Upper lobe of right lung (tissue), 1 donor: ENCODE measurements at places on chromosomes 1 and 21. TPM values are rescaled to one million over a fixed set of nuclear protein-coding genes. Genes with fewer than 3 reads are reported as not detected.
A peak's percentile ranks its signal among the peaks of the same experiment; 100 is the strongest.

PITHD1 gene
- total RNA-seq: 46.5 TPM

NTMT2 gene
- not detected for total RNA-seq

SLFNL1 gene
- 2.8 TPM for total RNA-seq

CFHR1 gene
- total RNA-seq: not detected

ADAMTS5 gene
- total RNA-seq: 3.2 TPM

CELA2B gene
- total RNA-seq: not detected

NPHS2 gene
- not detected for total RNA-seq

AIRE gene
- not detected for total RNA-seq

SLC16A1 gene
- 8.6 TPM for total RNA-seq

PTPN7 gene
- total RNA-seq: 7.3 TPM

ARHGEF2 gene
- 220 TPM for total RNA-seq

AQP10 gene
- 0.64 TPM for total RNA-seq

DNA sequence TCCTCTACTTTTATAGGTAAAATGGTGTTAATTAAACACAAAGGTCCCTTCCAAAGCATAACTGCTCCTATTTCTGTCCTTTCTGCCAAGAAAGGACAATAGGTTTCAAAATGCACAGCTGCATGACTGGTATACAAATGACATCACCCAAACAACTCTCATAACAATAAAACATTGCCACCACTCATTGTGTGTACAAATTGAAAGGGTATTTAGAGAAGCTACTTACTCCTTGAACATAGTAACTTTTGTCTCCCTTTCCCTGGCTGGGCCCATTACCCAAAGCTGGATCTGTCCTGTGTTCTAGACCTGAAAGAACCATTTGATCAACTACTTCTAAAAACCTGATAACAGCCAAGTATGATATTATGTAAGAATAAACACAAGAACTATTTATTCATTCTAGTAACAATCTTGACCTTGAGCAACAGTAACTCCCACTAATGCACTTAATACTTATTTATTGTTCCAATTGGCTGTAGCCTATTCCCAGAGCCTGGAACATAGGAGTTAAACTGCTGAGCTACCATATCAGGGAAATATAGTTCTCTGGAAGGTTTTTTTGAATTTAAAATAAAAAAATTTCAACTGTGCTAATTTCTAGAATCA is 38.2 kb downstream of the TTLL7 start:
- H3K27me3 ChIP-seq: no peaks in the 10 kb centered on the region
- H3K27ac ChIP-seq: no peak overlapping the region
- H3K36me3 ChIP-seq: no peaks in the 10 kb centered on the region
- H3K4me3 ChIP-seq: no peak overlapping the region
- H3K4me1 ChIP-seq: no peaks in the 10 kb centered on the region

DNA sequence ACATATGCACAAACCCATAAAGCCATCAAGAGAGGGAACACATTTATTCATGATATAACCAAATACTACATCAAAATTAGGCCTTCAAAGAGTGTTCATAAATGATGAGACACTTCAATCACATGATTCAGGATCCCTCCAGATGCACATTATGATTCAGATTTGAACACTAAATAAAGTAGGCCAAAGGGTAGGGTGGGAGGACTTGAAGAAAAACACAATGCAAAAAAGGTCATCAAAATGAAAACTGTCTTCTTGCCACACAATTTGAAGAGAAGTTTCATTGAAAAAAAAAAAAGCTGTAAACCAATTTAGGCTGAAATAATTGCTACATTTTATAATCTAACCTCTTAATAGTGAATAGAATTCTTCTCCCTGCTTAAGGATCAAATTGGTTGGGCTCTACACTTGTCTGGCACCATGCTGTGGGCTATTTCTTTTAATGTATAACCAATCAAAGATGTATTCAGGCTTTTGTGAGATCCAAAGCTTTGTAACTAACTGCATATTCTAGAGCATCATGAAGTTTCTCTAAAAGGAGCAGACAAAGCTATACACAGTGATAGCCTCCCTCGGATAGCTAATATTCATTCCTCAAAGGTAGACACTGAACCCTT is 58.1 kb downstream of the ZSWIM5 start:
- no peak overlapping the region for H3K4me3 ChIP-seq
- no peaks in the 10 kb centered on the region for H3K36me3 ChIP-seq
- no peaks in the 10 kb centered on the region for H3K27me3 ChIP-seq
- no peak for DNase-seq

DNA sequence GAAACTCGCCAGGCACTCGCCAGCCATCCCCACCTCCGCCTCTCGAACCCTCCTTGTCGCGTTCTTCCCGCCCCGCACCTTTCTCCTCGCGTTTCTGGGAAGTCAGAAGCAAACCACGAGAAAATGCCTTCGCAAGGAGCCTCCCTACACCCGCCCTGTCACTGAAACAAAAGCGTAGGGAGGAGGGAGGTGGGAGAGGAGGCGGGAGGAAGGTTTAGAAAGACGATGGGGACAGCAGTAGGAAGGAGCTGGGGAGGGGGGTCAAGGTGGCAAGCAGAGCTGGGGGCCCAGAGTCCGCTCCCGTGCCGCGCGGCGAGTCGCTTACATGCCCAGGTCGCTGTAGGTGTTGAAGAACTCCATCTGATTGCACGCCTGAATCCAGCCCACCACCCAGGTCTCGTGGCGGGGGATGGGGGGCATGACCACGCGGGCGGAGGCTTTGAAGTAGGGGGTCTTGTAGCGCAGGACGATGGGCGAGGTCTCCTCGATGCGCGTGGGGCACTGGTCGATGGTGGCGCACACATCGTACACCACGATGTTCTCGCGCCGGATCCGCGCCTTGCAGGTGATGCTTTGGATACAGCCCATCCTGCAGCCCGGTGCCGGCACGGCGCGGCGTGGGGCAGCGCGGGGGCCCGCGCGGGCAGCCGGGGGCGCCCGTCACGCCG is 1.0 kb downstream of the FAM78B start:
- H3K27me3 ChIP-seq: no peaks in the 10 kb centered on the region
- peak overlapping the region; percentile 61 for H3K4me3 ChIP-seq
- DNase-seq: no peak
- H3K4me1 ChIP-seq: peaks cover 14% of the 10 kb centered on the region
- H3K27ac ChIP-seq: no peak overlapping the region
- no peaks in the 10 kb centered on the region for H3K36me3 ChIP-seq

- H3K4me3 ChIP-seq: no peak overlapping the region
- no peaks in the 10 kb centered on the region for H3K4me1 ChIP-seq
- no peaks in the 10 kb centered on the region for H3K27me3 ChIP-seq
- DNase-seq: no peak
- H3K36me3 ChIP-seq: no peaks in the 10 kb centered on the region
- no peak overlapping the region for H3K27ac ChIP-seq
Observed at GRCh38 chr1:212968368-212968863, 18.1 kb downstream of the VASH2 start.

GRCh38 chr1:242017580-242018233 is 18.8 kb upstream of the MAP1LC3C start:
- H3K27ac ChIP-seq: no peak overlapping the region
- H3K4me1 ChIP-seq: no peaks in the 10 kb centered on the region
- no peak for DNase-seq
- no peaks in the 10 kb centered on the region for H3K36me3 ChIP-seq
- H3K27me3 ChIP-seq: no peaks in the 10 kb centered on the region

DNA sequence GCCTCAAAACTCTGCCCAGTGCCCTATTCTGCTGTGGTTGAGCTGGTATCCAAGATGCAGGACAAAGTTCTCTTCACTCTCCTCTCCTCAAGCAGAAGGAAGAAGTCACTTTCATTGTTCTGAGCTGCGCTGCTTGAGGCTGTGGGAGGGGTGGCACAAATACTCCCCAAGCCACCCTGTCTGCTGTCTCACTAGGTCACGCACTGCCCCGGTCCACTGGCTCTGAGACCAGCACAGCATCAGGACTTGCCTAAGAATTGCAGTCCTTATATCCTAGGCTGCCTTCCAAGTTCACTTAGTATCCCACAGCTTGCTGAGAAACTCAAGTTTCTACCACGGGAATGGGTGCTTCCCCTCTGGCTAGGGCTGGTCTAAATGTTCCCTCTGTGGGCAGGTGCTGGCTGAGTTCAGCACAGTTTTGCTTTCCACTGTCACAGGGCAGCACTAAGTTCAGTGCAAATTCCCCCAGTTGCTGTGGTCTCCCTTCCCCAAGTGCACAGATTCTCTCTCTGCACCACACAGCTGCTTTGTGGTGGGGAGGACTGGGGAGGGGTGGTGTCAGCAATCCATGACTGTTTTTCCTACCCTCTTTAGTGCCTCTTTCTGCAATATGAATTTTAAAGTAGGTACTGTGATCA is 32.4 kb downstream of the SLC9C2 start:
- no peaks in the 10 kb centered on the region for H3K36me3 ChIP-seq
- no peaks in the 10 kb centered on the region for H3K27me3 ChIP-seq
- H3K4me1 ChIP-seq: no peaks in the 10 kb centered on the region
- no peak overlapping the region for H3K27ac ChIP-seq
- H3K4me3 ChIP-seq: no peak overlapping the region
- DNase-seq: no peak

- H3K4me3 ChIP-seq: no peak overlapping the region
- DNase-seq: no peak
- no peaks in the 10 kb centered on the region for H3K27me3 ChIP-seq
- H3K27ac ChIP-seq: peak overlapping the region; percentile 39
- H3K4me1 ChIP-seq: peaks cover 13% of the 10 kb centered on the region
Observed at GRCh38 chr1:161082483-161082882, 6.9 kb downstream of the NECTIN4 start.

GRCh38 chr1:29690156-29690555 is 453.8 kb downstream of the PTPRU start:
- H3K4me3 ChIP-seq: no peak overlapping the region
- no peaks in the 10 kb centered on the region for H3K4me1 ChIP-seq
- peak; percentile 34 for DNase-seq
- peaks cover 27% of the 10 kb centered on the region for H3K27me3 ChIP-seq
- H3K27ac ChIP-seq: no peak overlapping the region

GRCh38 chr1:201248721-201249559 is 34.4 kb upstream of the PKP1 start:
- DNase-seq: no peak
- peaks cover 8% of the 10 kb centered on the region for H3K27me3 ChIP-seq
- no peak overlapping the region for H3K4me3 ChIP-seq

DNA sequence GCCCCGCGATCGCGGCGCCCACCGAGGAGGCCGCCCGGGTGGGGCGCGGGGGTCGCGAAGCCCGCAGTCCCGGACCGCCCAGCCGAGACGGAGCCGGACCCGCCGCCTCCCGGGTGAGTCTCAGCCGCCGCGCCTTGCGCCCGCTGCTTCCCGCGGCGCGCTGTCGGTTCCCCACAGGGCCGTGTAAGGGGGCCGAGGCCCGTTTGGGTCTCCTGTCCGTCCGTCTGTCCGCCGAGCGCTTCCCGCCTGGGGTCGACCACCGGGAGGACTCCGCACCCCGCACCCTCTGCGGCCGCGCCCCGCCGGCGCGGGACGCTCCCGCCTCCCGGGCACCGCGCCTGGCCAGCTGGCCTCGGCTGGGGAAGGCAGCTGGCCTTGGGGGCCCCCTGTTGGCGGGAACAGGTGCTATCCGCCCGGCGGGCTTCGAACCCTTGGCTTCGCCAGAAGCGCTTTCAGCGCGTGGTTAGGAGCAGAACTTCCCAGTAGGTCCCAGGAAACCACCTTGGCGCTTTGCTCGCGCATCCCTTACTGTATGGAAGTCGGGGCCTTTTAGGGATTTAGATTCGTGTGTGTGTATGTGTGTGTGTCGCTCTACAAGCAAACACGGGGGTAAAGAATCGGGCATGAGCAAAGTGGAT is 414 bp downstream of the TMEM51 start:
- no peaks in the 10 kb centered on the region for H3K27me3 ChIP-seq
- H3K36me3 ChIP-seq: no peaks in the 10 kb centered on the region
- peak; percentile 86 for DNase-seq
- H3K4me3 ChIP-seq: peak overlapping the region; percentile 59

DNA sequence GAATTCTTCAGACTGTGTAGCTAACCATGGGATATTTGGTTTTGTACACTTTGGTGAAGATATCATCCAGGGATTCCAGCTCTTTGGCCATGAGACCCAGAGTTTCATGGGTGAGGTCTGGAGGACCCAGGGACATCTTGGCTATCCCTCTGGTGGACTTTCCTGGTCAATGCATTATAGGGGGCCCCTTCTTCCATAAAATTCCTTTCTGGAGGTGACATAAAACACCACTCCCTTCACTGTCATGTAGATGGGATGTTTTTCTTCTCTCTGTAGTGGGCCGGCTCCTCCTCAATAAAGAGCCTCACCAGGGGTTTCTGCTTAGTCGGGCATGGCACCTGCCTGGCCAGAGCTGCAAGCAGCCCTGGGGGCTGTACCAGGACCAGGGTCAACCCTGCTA is 2.2 kb downstream of the ATPAF1 start:
- H3K27ac ChIP-seq: no peak overlapping the region
- H3K4me3 ChIP-seq: no peak overlapping the region

- no peak overlapping the region for H3K27ac ChIP-seq
- H3K27me3 ChIP-seq: peaks cover 16% of the 10 kb centered on the region
- no peak overlapping the region for H3K4me3 ChIP-seq
- no peak for DNase-seq
- no peaks in the 10 kb centered on the region for H3K36me3 ChIP-seq
Observed at GRCh38 chr1:30598571-30599114, 124.7 kb downstream of the MATN1 start.

DNA sequence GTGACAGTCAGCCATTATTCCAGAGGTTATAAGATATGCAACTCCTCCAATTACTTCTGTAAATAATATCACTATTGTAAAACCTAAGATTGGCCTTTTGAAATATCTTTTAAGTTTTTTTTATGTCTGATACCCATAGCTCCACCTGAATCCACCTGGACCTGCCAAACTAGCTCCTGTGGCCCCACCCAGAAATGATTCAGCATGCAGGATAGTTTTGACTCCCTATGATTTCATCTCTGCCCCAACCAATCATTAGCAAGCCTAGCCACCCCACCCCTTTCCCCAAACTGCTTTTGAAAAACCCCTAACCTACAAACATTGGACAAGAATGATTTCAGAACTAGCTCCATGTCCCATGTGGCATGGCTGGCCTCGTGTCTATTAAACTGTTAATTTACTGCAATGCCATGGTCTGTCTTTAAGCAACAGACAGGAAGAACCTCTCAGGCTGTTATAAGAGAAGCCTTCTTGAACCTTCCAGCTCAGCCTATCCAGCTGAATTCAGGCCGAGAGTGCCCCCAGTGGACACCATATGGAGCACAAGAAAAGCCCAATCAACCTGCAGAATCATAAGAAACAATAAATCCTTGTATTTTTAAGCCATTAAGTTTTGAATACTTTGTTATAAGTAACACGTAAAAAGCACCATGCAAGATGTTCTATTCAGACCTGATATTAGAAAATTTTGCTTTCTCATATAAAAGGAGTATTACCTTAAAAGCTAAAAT is 263.0 kb upstream of the ZRANB2 start:
- no peak for DNase-seq
- no peak overlapping the region for H3K27ac ChIP-seq
- no peaks in the 10 kb centered on the region for H3K36me3 ChIP-seq

- no peak for DNase-seq
- peak overlapping the region; percentile 71 for H3K27ac ChIP-seq
- no peaks in the 10 kb centered on the region for H3K36me3 ChIP-seq
- H3K27me3 ChIP-seq: no peaks in the 10 kb centered on the region
Observed at GRCh38 chr1:226821719-226822085, 48.7 kb upstream of the PSEN2 start.

GRCh38 chr1:196078691-196079090 is 529.5 kb downstream of the KCNT2 start:
- H3K4me3 ChIP-seq: no peak overlapping the region
- DNase-seq: no peak
- no peaks in the 10 kb centered on the region for H3K4me1 ChIP-seq
- no peaks in the 10 kb centered on the region for H3K36me3 ChIP-seq
- H3K27ac ChIP-seq: no peak overlapping the region

GRCh38 chr21:46000731-46001641 is 19.4 kb downstream of the COL6A1 start:
- no peak for DNase-seq
- H3K4me1 ChIP-seq: no peaks in the 10 kb centered on the region
- H3K4me3 ChIP-seq: no peak overlapping the region
- H3K36me3 ChIP-seq: peaks cover 21% of the 10 kb centered on the region
- H3K27me3 ChIP-seq: no peaks in the 10 kb centered on the region
